ENCODE measurements at places on chromosomes 13 and 19.

GRCh38 chr19:10677751-10678150 lies 23.5 kb upstream of the QTRT1 start:
- no peak for DNase-seq

- no peak for DNase-seq
Measured at GRCh38 chr19:3607303-3608078, 816 bp upstream of the TBXA2R start.

GRCh38 chr19:1253514-1254080 lies 5.2 kb downstream of the MIDN start:
- no peak for DNase-seq

DNA sequence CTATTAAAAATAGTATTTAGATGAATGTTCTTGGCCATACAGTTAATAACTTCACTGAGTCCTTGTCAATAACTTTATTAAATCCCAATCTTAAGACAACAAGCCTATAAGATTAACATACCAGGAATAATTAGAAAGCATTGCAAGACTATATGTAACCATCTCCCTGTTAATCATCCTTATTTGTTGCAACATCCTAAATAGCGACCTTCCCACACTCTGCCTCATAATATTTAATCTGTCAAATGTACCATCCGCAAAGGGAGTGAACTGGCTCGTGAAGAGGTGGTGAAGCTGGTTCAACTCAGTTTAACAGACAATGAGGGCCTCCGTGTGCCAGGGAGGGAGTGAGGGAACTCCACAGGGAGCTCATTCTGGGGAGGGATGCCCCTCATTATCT lies 33.9 kb downstream of the KL start:
- DNase-seq = no peak

DNA sequence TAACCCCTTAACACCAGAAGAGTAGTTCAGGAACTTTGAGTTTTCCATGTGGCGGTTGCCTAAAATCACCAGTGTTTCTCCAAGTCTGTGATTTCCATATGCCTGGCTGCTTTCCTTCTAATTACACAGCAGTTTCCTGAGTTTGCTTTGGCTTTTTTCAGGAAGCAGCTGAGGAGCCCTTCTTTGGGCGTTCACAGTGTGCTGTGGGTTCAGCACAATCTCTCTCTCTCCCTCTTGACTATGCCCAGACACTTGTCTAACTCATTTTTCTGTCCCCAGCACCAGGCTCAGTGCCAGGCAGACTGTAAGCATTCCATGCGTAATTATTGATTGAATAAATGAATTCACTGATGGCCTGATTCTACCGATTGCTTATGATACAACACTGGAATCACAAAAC lies 19.7 kb downstream of the SCEL start:
- DNase-seq = no peak

DNA sequence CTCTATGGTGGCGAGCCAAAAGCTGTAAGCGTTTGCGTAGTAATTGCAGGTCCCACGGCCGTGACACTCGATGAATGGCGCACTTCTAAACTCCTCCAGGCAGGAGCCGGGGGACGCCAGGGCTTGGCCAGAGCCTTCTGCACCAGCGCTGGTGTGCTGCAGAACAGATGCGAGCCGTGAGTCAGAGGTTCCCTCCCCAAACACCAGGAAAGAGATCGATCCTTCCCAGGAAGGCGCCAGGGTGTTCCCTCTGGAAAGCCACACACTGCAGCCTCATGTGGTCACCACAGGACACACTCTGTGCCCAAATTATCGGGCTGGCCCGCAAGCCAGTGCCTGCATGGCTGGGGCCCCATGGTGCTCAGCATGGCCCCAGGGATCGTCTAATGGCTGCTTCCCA lies 154.6 kb downstream of the COL4A1 start:
- no peak for DNase-seq

DNA sequence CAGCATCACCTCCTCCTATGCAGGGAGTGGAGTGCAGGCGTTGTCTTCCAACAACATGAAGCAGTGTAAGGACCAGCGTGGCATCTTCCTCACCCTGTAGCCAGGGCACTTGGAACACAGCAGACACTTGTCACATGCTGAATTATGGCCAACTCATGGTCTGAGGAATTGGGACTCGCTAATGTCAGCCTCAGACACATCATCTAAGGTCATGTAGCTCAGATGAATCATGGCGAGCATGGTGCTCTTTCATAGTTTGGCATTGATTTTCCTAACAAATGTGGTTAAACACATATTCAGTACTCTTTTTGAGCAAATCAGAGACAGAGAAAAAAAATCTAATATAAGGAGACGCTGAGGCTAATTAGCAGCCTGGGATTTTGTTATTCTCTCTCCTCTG lies 99.6 kb upstream of the SGCG start:
- no peak for DNase-seq

Data from cerebellar nuclear complex (tissue), 1 donor.